ENCODE measurements at places on chromosomes 16 and 17.

GRCh38 chr16:30677931-30678585, 19.8 kb downstream of the FBRS start:
- no peak for DNase-seq

DNA sequence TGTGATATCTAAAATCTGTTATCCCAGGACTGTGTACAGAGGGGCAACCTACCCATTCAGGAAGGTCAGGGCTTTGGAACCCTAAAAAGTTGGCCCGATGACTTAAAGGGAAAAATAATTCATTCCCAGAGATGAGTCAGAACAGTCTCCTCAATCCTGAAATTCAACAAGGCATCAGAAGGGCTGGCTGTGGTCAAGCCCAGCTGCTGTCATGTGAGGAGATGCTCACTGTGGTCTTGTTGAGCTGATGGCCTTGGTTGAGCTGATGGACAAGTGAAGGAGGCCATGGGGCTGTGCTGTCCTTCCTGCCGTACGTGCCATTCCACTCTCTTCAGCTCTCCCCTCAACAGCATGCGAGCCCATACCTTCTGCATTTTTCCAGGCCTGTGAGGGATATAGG, 20.9 kb upstream of the DRG2 start:
- no peak for DNase-seq

DNA sequence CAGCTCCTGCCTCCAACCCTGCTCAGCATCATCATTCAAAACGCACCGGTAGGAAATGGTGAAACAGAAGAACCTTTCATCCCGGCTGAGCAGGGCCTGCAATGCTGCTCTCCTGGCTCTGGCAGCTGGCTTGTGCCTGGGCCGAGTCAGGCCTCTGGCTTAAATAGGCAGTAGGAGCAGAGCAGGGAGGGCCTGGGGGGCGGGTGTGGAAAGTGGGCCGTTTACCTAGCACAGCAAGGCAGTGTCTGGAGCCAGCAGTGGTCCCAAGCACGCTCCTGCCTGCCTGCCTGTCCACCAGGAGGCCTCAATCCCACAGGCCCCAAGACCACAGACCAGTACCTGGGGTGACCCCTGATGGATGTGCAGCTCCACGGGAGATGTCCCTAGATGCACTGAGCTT, 59.3 kb downstream of the SMPD3 start:
- DNase-seq = no peak

- peak; percentile 49 for DNase-seq
These were observed 5.3 kb downstream of the ANKRD11 start for GRCh38 chr16:89484923-89485679.

DNA sequence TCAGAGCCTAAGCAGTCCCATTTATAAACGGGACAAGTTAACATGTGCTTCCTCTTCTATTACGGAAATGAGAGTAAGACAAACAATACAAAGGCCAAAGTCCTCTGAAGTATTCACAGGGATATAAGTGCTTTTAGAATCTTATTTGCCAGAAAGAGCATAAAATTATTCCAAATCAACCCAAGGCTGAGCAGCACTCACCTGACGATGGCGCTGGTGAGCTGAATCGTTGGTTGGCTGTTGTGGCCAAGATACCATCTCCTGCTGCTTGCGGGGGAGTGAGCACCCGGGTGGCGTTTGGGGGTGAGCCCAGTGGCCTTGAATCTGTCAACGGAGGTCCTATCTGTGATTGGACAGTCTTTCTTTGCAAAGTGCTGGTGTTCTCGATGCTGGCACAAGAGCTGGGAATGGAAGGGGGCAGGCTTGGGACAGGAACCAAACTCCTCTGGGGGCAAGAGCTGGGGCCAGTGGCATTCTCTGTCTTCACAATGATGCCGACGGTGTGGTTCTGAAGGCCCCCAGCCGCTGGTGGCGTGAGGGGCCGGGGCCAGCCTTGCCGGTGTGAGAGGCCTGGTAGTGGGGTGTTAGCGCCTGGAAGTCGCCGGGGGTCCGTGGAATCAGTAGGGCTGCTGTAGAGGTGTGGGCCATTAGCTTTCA, 9.5 kb upstream of the DHRS13 start:
- no peak for DNase-seq

GRCh38 chr16:14284930-14285512, 213.9 kb downstream of the MRTFB start:
- DNase-seq = peak; percentile 86

DNA sequence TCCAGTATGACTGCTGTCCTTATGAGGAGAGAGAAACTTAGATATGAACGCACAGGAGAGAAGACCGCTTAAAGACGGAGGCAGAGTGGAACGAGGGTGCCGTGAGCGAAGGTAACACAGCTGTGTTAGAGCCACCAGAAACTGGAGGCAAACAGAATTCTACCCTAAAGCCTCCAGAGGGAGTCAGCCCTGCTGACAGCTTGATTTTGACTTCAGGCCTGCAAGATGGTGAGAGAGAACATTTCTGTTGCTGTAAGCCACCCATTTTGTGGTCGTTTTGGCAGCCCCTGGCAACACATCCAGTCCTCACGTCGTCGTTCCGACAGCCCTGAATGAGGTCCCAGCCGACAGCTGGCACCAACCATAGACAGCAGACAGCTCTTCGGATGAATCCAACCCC, 2.8 kb upstream of the SPATA2L start:
- DNase-seq = no peak

- peak; percentile 76 for DNase-seq
These were observed 155.7 kb downstream of the SOCS1 start for GRCh38 chr16:11100239-11100750.

- DNase-seq = no peak
These were observed 25.9 kb upstream of the FAAP100 start for GRCh38 chr17:81578038-81578441.

GRCh38 chr16:212999-213398, 16.2 kb downstream of the LUC7L start:
- no peak for DNase-seq

GRCh38 chr16:55225972-55226542, 97.9 kb upstream of the IRX6 start:
- DNase-seq = no peak

DNA sequence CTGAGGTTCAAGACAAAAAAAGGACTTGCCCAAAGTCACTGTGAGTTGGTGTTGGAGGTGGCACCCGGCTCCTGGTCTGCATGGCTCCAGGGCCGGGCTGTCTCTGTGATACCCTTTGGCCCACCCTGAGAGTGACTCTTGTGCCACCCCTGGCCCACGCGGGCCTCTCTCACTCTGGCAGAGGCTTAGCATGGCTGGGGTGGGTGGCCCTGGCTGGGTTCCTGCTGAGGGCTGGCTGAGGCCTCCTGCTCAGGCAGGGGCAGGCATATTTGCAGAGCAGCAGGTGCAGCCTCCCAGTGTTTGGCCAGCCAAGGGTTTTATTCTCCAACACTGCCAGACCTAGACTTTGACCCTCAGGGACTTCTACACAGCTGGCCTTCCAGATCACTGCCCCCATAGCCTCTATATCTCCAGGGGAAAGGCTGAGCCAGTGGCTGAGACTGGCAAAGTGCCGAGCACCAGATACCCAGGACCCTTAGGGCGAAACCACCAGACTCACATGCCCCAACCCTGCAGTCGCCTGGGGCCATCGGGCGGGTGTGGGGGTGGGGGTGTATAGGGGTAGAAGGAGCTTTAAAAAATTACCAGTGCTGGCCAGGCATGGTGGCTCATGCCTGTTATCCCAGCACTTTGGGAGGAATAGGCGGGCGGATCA, 21.5 kb upstream of the ADGRG1 start:
- DNase-seq = no peak

DNA sequence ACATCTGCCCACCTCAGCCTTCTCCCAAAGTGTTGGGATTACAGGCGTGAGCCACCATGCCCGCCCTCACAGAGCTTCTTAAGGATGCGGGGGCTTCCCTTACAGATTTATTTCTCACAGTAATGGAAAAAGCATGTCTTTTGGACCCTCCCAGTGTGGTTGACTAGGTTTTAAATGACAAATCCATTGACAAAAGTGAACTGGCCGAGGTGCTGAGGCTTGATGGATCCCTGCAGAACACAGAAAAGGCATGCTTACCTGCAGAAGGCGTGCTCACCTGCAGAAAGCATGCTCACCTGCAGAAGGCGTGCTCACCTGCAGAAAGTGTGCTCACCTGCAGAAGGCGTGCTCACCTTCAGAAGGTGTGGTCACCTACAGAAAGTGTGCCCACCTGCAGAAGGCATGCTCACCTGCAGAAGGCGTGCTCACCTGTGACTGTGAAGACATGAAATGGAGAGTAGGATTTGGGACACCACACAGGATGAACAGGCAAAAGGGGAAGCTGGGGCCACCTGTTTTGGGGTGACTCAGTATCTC, 15.1 kb upstream of the BBS2 start:
- no peak for DNase-seq

DNA sequence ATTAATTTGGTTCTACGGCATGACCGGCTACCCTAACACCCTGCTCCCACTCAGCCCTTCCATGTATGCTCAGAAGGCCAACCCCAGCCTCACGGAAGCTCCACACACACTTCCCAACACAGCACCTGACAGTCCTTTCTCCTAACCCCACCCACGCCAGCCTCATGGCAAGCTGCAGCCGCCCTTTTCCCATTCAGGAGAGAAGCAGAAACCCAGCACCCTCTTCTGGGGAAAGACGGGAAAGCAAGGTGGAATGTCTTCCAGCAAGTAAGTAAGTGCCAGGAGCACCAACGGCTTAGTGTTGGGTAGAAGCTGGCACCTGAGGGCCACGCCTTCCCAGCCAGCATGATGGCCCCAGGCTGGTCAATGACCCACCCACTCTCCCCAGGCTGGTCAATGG, 32.1 kb downstream of the ABR start:
- peak; percentile 59 for DNase-seq

DNA sequence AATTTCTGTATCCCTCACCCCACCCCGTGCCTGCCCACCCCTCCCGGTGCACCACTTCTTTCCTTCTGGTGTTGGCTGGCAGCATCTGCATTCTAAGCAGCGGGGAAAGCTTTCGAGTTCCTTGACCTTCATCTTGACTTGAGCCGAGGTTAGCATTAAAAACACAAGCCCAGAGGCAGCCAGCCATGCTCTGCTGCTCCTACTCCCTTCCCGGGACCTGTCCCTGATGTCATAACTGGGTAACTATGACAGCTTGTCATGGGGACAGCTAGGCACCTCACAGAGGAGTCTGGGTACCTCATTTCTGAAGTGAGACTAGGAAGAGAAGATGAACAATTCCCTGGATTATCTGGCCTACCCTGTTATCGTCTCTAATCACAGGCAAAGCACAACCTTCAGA, at the start of gene CFAP97D1:
CFAP97D1 (plus strand) TSS at position 301 of the 400 bp plus-strand sequence; CDS start at position 329, 28 bp downstream.
- no peak for DNase-seq

DNA sequence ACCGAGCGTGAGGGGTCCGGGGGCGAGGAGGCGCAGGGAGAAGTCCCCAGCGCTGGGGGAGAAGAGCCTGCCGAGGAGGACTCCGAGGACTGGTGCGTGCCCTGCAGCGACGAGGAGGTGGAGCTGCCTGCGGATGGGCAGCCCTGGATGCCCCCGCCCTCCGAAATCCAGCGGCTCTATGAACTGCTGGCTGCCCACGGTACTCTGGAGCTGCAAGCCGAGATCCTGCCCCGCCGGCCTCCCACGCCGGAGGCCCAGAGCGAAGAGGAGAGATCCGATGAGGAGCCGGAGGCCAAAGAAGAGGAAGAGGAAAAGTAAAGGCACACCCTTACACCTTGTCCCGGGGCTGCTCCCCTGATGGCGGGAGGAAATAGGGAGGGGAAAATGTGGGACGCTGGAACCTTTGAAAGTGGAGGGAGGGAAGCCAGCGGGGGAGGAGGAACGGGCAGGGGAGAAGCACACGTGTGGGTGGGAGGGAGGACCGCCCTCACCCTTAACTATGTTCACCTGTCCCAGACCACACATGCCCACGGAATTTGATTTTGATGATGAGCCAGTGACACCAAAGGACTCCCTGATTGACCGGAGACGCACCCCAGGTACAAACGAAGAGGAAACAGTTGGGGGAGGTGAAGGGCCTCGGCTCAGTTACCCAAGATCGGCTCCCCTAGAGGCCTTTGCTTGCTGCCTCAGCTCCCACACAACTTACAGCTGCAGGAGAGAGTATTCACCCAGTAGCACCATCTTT, 916 bp downstream of the PAGR1 start:
- DNase-seq = peak; percentile 71

DNA sequence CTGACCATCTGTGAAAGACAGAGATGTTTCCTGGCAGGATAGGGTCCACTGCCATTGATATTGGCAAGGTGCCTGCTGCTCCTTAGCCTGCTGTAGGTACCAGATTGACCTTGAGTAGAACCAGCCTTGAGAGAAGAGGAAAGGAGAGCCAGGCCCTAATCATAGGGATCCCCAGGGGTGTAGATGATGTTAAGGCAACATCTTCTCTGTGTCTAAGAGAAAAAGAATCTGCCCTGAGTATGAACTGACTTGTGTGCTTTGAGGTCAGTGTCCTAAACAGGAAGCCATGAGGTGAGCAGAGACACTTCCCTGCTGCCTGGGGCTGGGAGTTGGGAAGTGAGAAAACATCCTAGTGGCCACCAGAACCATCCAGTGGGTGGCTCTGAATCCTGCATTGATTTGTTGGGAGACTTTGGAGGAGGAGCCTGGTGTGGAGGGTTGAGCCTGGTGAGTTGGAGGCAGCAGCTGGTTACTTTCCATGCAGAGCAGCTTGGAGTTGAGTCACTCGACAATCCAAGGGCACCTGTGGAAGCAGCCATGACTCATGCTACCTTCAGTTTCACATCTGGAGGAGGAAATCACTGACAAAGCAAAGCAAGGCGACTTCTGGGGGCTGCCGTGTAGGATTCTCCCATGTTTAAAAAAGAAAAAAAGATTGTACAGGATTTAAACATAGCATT, 47.8 kb downstream of the BMERB1 start:
- DNase-seq = peak; percentile 57

GRCh38 chr17:13490906-13491482, 110.7 kb downstream of the HS3ST3A1 start:
- no peak for DNase-seq

DNA sequence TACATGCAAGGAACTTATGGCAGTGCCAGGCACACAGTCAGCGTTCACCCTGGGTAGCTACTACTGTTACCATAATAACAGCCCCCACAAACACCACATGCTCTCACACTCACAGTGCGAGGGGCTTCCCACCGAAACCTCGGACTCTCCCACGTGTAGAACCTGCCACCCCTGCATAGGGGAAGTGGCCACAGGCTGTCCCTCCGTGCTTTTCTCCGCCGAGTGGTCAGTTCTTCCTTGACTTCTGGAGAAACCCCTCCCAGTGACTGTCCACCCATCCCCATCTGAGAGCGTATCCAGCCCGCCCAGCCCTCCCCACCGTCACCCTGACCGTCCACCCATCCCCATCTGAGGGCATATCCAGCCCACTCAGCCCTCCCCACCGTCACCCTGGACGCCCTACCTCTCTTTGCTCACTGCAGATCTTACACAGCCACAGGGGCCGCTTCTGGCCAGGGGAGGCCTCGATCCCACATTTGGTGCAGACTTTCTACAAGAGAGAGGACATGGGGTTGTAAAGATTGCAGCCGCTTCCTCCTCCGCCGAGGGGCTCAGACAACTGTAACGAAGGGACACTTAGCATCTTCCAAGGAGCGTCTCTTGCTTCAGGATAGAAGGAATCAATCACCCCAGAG, 71.1 kb downstream of the RPH3AL start:
- DNase-seq = no peak

GRCh38 chr17:4537451-4538235, 17.5 kb downstream of the MYBBP1A start:
- peak; percentile 36 for DNase-seq

- no peak for DNase-seq
These were observed 455.9 kb upstream of the HSBP1 start for GRCh38 chr16:83351846-83352245.

All from NCI-H524 (cell line).